ENCODE measurements at places on chromosomes 7 and 10.

- DNase-seq, result no peak
These were observed 51.4 kb upstream of the APBB1IP start for GRCh38 chr10:26386781-26387180.

GRCh38 chr10:33273295-33274002, 61.0 kb downstream of the NRP1 start:
- DNase-seq, result peak; percentile 88

DNA sequence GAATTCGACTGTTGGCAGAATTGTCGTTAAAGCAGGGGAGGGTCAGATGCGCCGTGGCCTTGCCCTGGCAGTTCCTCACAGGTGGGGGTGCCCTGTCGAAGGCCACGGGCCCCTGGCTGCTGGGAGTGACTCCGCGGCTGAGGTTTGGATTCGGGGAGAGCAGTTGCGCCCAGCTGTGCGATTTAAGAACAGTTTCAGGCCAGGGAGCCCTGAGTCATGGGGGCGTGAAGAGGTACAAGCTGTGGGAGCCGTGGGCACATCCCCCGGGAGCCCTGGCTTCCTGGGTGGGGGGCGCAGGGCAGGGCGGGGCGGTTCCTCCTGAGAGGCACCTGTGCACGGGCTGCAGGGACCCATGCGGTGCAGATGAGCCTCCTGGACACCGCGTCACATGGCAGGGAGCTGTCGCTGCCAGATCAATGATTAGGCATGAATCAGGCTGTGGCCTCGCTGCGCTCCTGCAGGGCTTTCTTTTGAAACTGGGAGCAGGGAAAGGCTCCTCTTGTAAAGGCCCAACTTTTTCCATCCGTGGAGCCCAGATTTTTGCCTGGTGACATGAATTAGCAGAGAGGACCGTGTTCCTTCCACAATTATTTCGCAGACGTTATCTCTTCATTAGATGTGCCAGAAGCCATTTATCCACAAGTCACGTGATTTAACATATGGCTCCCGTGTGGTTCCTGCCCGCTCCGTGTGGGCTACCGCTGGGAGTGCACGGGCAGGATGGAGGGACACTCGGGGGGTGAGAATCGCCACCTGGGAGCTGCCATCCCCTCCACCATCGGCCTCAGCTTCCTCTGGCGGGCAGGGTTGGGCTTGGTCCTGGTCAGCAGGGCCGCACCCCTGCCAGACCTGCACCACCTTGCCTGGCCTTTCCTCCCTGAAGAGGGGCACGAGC, 918 bp downstream of the PWWP2B start:
- no peak for DNase-seq

GRCh38 chr10:127996586-127996985, 89.7 kb downstream of the PTPRE start:
- no peak for DNase-seq

DNA sequence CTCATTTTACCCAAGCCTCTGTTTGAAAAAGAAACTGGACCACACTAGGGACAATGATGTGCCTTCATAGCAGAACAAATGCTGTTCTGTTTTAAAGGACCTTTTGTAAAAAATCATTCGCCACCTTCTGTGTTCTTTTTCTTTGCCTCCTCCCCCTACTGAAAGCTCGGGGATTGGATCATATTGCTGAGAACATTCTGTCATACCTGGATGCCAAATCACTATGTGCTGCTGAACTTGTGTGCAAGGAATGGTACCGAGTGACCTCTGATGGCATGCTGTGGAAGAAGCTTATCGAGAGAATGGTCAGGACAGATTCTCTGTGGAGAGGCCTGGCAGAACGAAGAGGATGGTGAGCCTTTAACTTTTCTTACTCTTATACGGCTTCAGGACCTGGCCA, 62.2 kb downstream of the POLL start:
- DNase-seq, result no peak

- peak; percentile 68 for DNase-seq
These were observed 78.6 kb upstream of the ARMC3 start for GRCh38 chr10:22849077-22849805.

DNA sequence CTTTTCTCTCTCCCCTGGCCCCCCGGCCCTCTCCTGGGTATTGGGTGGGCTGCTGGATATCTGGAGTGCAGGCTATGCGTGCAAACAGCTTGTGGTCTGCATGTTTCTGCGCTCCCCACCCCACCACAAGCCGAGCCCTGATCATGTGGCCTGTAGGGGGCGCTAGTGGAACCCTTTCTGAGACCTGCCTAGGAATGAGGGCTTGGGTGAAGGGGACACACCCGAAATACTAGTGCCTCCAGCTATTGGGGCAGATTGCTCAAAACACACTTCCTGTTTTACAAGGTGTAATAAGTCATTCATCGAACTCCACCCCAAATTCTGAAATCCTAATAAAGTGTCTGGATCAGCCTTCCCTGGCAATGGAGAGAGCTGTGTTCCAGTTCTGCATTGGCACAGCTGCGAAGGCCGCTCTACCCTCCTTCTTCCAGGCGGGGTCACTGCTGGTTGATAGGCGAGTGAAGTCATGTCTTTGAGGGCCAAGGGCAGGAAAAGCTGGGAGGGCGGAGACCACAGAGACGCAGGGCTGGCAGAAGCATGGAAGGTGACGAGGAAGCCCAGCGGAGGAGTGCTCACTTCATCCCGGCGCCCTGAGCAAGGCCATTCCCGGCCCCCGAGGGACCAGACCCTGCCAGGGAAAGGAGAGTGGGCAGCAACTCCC, 19.8 kb upstream of the PRRT4 start:
- peak; percentile 59 for DNase-seq

GRCh38 chr10:4834898-4835405, 8.9 kb downstream of the AKR1E2 start:
- no peak for DNase-seq

GRCh38 chr10:13873196-13873595, 286.4 kb downstream of the PRPF18 start:
- no peak for DNase-seq

GRCh38 chr7:33738260-33738935, 166.9 kb upstream of the BMPER start:
- DNase-seq, result no peak

DNA sequence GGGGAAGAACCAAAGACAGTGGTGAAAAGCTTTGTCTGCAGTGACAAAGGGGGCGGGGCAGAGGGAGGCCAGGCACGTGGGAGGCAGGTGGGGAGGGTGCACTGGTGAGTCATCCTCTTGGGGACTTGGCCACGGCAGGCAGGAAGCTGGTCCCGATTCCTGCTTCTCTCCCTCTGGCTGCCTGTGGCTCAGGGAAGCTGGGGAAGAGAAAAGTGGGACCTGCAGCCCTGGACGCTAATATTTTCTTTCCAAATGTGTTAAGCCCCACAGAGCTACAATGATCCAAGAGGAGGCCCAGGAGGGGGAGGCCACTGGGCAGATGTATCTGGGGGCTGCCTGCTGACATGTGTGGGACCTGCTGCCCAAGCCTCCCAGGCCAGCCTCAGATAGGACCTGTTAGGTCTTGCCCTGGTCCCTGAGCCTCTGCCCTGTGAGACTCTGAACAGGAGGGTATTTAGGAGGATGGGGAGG, 231.8 kb downstream of the KCNMA1 start:
- DNase-seq, result peak; percentile 77

DNA sequence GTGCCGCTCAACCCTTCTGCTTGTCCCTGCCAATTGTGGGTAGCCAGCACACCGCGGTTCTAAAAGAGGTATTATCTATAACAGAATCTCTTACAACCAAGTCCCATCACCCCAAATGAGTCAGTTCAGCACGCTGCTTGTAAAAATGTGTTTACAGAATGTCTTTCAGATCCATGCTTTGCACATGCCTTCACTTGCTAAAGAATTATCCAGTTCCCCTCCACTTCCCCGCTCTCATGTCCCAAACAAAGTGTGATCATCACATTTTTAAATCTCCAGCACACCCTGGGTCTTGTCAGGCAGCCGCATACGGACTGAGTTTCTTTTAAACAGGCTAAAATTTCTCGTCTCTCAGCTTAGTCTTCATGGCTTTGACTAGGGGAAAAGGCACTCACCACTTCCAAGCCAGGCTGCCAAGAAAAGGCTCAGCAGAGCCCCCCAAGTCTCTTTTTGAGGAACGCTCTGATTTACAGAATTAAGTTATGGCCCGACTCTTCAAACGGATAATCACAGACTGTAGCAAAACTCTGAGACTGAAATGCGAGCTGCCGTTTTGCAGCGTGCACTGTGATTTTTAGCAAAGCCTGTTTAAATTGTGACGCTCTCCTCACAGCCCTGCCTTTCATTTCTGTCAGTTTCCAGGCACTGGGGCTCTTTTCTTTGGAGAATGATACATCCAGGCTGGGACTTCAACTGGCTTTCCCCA, 29.8 kb upstream of the FGFR2 start:
- peak; percentile 49 for DNase-seq

Measured in ureter (tissue), 1 donor.